ENCODE measurements at places on chromosomes 3 and 15.

GRCh38 chr3:140078940-140079339 is 144.0 kb downstream of the CLSTN2 start:
- no peak for DNase-seq

GRCh38 chr3:59502806-59503205 is 453.0 kb upstream of the CFAP20DC start:
- no peak for DNase-seq

DNA sequence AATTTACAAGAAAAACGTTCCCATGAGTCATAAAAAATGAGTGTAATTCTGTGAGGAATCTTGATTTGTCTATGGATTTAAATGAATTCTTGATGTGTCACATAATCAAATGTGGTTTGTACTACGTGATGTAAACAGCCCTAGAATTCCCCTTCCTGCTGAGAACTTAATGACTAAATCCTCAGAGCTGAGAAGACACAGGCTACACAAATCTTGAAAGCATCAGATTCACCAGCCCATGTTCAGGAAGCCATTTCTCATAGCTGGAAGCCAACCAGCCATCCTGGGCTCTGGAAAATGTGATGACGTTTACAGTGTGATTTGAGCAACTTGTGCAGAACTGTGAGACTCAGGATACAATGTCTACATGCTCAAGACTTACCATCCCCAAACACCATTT is 193.7 kb upstream of the MME start:
- DNase-seq = no peak

GRCh38 chr3:57397175-57398026 is 104.9 kb upstream of the ASB14 start:
- peak; percentile 8 for DNase-seq

- DNase-seq = no peak
These were observed 315.6 kb upstream of the IL12A start for GRCh38 chr3:159672728-159673688.

DNA sequence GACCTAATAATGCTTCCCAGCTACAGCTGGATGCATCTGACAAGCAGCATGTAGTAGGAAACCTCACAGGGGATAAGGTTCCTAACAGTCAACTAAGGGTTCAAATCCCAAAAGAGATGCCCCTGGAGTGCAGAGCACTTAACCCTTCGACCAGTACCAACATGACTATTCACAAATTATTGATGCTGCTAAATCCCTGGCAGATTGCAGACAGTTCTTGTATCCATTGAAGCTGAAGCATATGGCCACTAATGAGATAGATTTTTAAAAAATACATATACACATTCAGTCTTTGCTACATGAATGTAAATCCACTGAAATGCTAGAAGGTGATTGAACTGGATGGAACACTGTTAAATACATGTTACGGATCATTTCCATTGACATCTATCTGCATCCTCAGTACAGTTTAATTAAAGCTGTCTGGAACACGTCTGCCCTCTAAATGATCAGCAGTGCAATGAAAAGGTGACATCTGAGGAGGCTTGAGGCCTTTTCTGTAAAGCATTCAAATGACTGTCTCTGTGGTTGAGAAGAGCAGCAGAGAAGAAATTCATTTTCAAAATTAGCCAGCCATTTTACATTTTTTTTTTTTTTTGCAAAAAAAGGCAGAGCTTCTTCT is 19.5 kb upstream of the NANOGP8 start:
- no peak for DNase-seq

DNA sequence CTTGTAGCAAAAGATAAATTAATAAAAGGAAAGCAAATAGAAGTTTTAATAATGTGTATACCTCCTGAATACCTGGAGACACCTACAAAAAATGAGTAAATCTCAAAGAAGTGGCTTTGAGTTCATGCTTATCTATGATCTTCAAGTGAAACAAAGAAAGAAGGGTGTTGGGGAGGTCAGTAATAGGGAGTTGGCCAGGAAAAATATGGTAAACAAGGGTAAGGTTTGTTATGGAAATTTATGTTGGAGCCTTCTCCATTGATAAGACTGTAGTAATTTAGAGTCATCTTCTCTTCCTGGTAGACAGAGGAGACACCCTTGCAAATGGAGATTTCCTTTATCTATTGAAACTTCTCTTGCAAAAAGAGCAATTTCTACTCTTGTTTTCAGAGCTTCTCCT is 6.6 kb upstream of the CCR8 start:
- DNase-seq = no peak

GRCh38 chr3:50583897-50584296 is 14.6 kb downstream of the HEMK1 start:
- no peak for DNase-seq

GRCh38 chr3:32302601-32303398 is 64.3 kb downstream of the CMTM8 start:
- no peak for DNase-seq

DNA sequence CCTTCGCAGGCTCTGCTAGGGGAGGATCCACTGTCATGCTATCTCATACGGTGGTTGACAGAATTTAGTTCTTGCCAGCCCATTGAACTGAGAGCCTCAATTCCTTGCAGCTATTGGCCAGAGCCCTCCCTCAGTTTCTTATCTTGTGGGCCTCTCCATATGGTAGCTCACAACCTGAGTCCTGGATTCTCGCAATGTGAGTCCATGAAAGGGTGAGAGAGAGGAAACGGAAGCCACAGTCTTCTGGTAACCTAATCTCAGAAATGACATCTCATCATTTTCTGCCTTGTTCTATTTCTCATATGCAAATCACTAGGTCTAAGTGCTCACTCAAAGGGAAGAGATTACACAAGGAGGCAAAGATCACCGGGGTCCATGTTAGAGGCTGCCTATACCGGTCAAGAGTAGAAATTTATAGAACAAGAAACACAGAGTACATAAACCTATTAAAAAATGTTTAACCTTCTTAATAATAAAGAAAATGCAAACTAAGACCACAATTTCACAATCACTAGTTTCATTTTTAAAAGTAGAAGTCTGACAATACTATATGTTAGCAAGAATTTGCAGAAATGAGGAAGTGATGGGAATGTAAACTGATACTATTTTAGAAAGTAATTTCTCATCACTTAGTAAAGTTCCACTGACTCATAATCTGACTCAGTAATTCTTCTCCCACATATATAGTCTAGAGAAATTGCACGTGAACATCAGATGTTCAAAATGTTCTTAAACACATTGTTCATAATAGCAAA is 378.4 kb upstream of the AGTR1 start:
- DNase-seq = no peak

- no peak for DNase-seq
These were observed 753 bp downstream of the ITGB5 start for GRCh38 chr3:124886168-124887056.
